Stimulated activated CD8-positive, alpha-beta memory T cell treated with anti-CD3 and anti-CD28 coated beads, Interleukin-4, amount 100 ng/mL, for 48 hours (primary cell): ENCODE measurements at places on chromosomes 7 and 10.

DNA sequence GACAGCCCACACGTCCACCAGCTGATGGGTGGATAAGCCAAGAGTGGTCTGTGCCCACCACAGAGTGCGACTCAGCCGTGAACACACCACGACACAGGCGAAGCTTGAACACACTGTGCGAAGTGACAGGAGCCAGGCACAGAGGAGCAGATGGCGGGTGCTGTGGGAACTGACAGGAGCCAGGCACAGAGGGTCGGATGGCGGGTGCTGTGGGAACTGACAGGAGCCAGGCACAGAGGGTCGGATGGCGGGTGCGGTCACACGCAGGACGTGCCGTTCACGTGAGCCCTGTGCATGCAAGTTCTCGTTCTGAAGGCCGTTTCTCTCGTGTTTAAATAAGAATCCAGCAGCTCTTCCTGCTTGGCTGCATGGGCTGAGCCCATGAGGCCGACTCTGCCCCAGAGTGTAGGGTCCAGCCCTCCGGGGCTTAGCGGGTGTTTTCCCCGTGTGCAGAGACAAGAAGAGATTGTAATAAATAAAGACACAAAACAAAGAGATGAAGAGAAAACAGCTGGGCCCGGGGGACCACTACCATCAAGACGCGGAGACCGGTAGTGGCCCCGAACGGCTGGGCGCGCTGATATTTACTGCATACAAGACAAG lies 5.9 kb upstream of the ADAP1 start:
- DNase-seq = no peak

GRCh38 chr7:148702876-148703670 lies 4.4 kb downstream of the CUL1 start:
- no peak for DNase-seq

DNA sequence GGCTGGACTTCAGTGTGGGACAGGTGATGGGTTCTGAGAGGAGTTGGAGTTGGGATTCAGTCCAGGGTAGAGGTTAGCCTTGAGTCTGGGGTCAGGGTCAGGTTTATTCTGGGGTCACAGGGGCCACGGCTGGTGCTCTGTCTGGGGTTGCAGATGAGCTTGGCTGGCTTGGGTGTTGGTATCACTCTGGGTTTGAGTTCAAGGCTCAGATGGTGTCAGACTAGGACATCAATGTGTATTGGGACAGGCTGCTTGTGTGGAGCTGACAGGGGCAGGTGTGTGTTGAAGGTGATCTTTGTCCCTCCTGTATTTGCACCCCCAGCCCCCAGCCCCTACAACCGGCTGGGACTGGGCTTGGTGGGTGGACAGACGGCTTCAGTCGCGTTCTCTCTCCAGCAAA lies 26.8 kb downstream of the TMEM270 start:
- DNase-seq = no peak

- DNase-seq = no peak
These were observed 110.3 kb downstream of the GAD2 start for GRCh38 chr10:26326851-26327250.

GRCh38 chr7:142960955-142961512 lies 1.1 kb downstream of the KEL start:
- DNase-seq = no peak

DNA sequence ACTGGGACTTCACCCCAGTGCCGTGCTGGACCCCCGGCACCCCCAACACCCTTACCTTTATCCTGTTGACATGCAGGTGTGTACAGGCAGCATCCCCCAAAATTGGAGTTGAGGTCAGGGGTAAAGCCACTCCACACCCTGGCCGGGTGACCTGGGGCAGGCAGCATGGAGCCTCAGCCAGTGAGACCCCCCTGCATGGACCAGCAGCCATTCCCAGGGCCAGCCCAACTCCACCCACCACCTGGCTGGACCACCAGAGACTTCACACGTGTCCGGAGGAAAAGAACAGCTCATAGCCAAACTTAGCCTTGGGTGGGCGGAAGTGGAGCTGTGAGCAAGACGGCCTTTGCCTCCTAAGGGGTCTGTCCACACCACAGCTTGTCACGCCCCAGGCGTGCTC lies 413.0 kb upstream of the FOXK1 start:
- DNase-seq = no peak

DNA sequence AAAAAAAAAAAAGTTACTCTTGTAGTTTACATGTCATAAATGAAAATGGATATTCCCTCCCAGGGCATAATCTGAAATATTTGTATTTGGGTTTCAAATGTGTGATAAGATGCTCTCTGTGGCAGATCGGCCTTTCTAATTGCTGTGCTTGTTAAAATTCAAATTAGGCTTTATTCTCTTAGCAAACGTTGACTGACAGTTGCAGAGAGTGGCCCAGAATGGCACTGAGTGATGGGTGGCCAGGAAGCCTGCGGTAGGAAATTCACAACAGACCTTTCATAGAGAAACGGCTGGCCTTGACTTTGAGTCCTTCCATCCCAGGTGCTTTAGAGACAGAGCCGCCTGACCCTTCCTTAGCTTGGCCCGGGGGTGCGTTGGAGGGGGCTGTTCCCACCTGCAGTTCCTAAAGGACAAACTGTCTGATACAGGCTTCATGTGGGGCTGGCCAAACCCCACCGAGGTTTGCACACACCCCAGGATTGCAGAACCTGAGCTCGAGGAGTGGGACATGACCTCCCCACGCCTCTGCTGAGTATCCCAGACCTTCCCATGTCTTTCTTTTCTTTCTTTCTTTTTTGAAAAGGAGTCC lies 152.7 kb downstream of the CUX1 start:
- DNase-seq = no peak

GRCh38 chr10:107442035-107442505 lies 277.6 kb upstream of the SORCS1 start:
- no peak for DNase-seq

DNA sequence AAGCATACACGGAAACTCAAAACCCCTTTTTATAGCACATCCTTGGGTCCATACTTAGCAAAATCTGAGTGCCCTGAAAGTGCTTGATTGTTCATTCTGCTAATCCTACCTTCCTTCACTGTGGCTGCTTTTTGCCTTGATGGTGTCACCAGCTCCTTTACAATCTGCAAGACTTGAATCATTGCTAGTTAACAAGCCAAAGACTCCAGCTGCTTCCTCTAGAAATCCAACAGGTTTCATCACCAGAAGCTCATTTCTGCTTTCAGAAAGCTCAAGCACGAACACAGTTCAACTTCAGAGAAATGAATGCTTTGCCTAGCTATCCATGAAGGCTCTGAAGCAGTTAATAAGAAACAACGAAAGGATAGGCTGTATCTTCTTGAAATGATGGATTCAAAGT lies 38.0 kb downstream of the USP6NL start:
- DNase-seq = no peak

GRCh38 chr7:2921653-2922347 lies 77.7 kb upstream of the GNA12 start:
- no peak for DNase-seq
